Memory B cell (primary cell): ENCODE measurements at places on chromosomes 16 and 17.

DNA sequence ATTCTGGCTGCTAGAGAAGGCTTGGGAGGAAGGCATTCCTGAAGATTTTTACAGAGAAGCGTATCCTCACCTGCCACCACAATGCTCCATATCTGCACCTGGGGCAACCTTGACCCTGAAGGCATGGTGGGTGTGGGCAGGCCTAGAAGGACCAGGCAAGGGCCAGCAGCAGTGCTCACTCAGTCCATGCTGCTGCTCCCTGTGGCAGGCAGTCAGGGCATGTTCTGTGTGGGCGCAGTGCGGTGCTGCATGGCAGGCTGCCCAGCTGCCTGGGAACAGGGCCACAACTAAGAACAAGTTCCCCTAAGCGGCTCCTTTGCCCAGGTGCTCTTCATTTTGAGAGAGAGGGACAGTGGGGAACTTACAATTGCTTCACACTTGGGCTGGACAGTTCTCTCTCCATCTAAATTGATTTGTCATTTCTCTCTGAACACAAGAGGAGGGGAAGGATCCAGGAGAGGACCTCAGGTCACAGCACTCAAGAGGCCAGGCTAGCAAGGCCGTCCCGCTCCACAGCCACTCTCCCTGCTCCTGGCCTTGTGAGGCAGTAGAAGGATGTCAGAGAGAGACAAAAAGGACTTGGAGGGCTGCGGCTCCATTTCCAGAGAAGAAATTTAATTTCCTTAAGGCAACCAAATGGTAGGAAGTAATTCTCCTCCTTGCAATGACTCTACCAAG is 158.8 kb downstream of the AATF start:
- DNase-seq: no peak
- H3K36me3 ChIP-seq: peaks cover 27% of the 10 kb centered on the region
- H3K27me3 ChIP-seq: no peaks in the 10 kb centered on the region
- no peak overlapping the region for H3K4me3 ChIP-seq
- H3K27ac ChIP-seq: no peak overlapping the region

DNA sequence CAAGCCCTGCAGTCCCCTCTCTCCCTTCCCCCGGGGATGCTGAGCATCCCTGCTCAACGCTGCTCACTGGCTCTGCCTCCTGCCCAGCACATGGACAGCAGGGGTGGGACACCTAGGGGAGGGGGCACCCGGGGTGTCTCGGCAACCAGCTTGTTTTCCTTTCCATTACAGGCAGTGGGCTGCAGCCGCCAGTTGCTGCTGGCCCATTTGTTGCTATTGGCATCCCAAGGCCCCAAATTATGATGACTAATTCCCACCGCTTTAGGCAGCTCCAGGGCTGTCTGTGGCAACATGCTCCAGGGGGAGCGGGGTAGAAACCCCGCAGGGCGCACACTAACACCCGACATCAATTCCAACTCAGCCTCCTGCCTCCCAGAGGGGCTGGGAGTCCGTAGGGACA is 4.9 kb downstream of the SDK2 start:
- H3K27ac ChIP-seq: no peak overlapping the region
- H3K4me3 ChIP-seq: no peak overlapping the region
- no peak for DNase-seq

DNA sequence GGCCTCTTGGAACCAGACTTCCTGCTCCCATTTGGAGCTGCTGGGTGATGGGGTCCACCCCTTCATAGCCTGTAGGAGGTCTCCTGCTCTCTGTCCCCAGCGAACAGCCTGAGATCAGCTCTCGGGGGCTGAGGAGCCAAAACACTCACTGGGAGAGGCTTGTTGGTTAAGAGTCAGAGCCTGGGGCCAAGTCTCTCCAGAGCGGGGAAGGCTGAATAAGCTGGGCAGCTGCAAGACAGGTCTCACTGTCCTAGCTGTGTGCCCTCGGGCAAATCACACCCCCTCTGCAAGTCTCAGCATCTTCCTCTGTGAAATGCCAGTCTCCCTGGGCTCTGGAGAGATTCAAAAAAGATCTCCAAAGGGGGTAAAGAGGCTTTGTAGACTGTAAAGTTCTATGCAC is 174.6 kb downstream of the WSCD1 start:
- H3K27ac ChIP-seq: no peak overlapping the region
- H3K36me3 ChIP-seq: no peaks in the 10 kb centered on the region
- no peak overlapping the region for H3K4me3 ChIP-seq

- H3K4me3 ChIP-seq: no peak overlapping the region
- DNase-seq: no peak
- peaks cover 40% of the 10 kb centered on the region for H3K4me1 ChIP-seq
- no peaks in the 10 kb centered on the region for H3K36me3 ChIP-seq
Measured at GRCh38 chr17:17696882-17697633, 15.8 kb downstream of the RAI1 start.

DNA sequence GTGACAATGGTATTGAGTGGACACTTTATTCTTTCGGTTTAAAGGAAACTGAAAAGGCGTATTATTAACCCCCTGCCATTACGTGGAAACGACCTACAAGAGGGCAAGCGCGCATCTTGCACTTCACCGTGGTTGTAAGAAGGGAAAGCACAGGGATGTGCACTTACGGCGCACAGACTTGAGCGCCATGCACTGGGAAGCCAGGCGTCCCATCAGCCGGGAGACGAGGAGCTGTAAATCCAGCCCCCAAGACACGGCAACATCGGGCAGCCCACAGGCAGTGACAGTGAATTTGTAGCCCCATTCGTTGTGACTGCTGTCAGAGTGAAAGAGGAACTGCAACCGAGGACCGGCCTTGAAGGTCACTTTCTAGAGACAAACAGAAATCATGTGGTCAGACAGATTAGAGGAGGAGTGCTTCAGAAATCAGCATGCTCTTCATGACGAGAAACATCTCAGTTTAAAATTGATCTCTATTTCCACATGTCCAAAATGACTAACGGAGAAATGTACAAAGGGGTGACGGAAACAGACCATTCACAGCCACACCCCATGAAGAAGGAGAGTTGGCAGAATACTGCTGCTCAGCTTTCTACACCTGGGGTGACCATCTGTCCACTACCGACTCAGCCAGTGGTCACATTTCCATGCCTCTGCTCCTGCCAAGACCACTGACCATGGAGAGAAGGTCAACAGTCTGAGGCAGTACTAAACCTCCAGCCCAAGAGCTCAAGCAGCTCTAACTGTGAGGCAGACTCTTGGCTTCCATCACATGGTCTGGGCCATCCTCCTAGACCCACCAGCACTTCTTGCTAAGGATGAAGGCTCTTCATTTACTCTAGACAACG is 68.6 kb downstream of the ZZEF1 start:
- peaks cover 30% of the 10 kb centered on the region for H3K36me3 ChIP-seq
- peak overlapping the region; percentile 72 for H3K4me3 ChIP-seq
- H3K27ac ChIP-seq: peak overlapping the region; percentile 76
- peaks cover 14% of the 10 kb centered on the region for H3K4me1 ChIP-seq

- no peak overlapping the region for H3K4me3 ChIP-seq
- DNase-seq: no peak
- H3K36me3 ChIP-seq: peaks cover 11% of the 10 kb centered on the region
Measured at GRCh38 chr17:57420734-57421717, 164.7 kb downstream of the MSI2 start.

GRCh38 chr17:31274252-31274651 is 22.8 kb downstream of the OMG start:
- H3K36me3 ChIP-seq: peaks cover 6% of the 10 kb centered on the region
- no peak overlapping the region for H3K27ac ChIP-seq
- DNase-seq: no peak
- H3K27me3 ChIP-seq: no peaks in the 10 kb centered on the region

- no peak overlapping the region for H3K4me3 ChIP-seq
- no peaks in the 10 kb centered on the region for H3K4me1 ChIP-seq
- H3K27me3 ChIP-seq: no peaks in the 10 kb centered on the region
- H3K36me3 ChIP-seq: peaks cover 20% of the 10 kb centered on the region
- no peak for DNase-seq
Measured at GRCh38 chr17:2962236-2962635, 101.2 kb downstream of the OR1D5 start.

GRCh38 chr17:8477715-8478441 is 42.2 kb downstream of the NDEL1 start:
- DNase-seq: no peak
- no peak overlapping the region for H3K4me3 ChIP-seq
- H3K27me3 ChIP-seq: no peaks in the 10 kb centered on the region
- peak overlapping the region; percentile 45 for H3K27ac ChIP-seq

DNA sequence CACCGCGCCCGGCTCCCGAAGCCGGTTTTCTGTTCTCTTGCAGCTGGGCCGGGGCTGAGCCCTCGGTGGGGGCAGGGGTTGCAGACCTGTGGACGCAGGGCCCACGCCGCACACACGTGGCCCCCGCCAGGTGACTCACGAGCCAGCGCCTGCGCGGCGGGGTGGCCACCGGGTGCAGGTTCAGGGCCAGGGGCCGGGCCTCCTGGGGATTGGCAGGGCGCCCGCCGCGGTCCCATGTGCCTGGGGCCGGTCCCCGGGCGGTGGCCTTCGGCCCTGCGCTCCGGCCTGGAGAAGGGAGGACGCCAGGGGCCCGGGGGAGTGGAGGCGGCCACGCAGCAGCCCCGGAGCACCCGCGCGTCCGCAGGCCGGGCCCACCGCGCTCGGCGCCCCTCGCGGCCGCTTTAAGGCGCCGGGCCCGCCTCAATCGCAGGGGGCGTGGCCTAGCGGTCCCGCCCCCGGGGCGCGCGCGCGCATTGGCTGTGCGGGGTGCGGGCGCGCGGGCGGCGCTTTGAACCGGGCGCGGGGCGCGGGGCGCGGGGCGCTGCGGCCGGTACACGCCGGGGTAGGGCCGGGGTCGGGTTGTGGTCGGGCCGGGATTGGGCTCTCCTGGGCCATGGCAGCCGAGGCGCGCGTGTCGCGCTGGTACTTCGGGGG is at the start of gene SLC25A10:
TSS of gene SLC25A10 (plus strand) at position 471 of the 654 bp plus-strand sequence. CDS start at position 614, 143 bp downstream.
- no peak within 1 kb of the TSS for H3K27ac ChIP-seq
- peak within 1 kb of the TSS; percentile 82 for H3K4me3 ChIP-seq
- H3K27me3 ChIP-seq: no peaks in the 10 kb centered on the region
- H3K4me1 ChIP-seq: peaks cover 10% of the 10 kb centered on the region

DNA sequence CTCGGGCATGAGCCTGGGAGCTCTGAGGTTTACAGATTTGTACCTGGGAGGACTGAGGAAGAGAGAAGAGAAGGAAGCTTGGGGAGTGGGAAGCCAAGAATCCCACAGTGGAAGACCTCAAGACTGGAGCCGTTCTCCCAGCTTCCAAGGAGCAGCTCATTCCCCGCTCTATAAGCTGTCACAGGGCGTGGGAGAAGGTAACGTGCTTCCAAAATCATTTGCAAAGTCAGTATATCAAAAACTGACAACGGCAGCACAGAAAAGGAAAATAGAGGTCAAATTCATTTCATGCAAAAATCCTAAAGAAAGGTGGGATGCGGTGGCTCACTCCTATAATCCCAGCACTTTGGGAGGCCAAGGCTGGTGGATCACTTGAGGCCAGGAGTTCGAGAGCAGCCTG is 7.8 kb downstream of the PIK3R5 start:
- H3K27ac ChIP-seq: peak overlapping the region; percentile 79
- H3K4me3 ChIP-seq: no peak overlapping the region
- H3K27me3 ChIP-seq: no peaks in the 10 kb centered on the region
- H3K4me1 ChIP-seq: peaks cover 61% of the 10 kb centered on the region
